ENCODE measurements at places on chromosomes 3 and 15.

- DNase-seq: no peak
These were observed 280.3 kb downstream of the XXYLT1 start for GRCh38 chr3:194990454-194991337.

DNA sequence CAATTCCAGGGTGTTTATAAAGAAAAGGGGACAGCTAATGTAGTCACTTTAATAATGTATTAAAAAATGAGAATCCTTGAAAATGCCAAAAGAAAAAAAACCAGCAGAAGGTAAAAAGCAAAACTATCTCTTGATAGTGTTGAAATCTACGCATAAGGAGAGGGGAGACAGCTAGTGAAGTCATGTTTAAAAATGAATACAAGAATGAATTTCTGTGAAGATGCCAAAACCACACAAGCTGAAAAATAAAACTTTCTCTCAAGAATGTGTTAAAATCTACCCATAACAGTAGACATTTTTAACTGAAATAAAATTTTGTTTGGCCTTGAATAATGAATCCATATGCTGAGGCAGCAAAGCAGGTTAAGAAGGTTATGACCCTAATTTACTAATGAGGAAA, 42.2 kb upstream of the TMEM108 start:
- no peak for DNase-seq

DNA sequence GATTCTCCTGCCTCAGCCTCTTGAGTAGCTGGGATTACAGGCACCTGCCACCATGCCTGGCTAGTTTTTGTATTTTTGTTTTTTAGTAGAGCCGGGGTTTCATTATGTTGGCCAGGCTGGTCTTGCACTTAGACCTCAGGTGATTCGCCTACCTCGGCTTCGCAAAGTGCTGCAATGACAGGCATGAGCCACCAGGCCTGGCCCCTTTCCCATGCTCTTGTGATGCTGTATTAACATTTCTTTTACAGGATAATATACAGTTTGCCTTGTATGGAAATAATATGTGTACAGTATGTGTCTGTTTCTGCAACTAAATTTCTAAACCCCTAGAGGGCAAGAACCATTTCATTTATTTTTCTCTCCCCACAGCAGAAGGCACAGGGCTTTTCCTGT, 37.8 kb downstream of the SCG5 start:
- DNase-seq: no peak

DNA sequence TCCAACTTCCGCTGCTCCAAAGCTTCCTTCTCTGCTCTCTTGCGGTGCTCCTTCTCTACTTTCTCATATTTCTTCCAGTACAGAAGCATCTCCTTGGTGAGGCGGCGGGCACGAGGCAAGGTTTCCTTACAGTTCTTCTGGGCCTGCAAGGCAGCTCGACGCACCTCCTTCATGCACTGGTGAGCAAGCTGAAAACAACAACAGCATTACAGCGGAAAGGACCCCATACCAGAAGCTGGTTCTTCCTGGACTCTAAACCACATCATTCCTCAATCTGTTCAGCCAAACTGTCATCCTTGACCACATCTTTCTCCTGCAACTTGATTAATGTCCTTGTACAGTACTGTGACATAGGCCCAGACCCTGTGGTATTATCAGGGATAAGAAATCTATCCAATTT, 36.4 kb downstream of the INO80 start:
- no peak for DNase-seq

GRCh38 chr3:52218026-52218425, 7.4 kb downstream of the TLR9 start:
- DNase-seq: no peak

GRCh38 chr3:143859465-143860203, 11.4 kb upstream of the SLC9A9 start:
- no peak for DNase-seq

GRCh38 chr3:107676469-107677309, 153.9 kb downstream of the BBX start:
- DNase-seq: no peak

DNA sequence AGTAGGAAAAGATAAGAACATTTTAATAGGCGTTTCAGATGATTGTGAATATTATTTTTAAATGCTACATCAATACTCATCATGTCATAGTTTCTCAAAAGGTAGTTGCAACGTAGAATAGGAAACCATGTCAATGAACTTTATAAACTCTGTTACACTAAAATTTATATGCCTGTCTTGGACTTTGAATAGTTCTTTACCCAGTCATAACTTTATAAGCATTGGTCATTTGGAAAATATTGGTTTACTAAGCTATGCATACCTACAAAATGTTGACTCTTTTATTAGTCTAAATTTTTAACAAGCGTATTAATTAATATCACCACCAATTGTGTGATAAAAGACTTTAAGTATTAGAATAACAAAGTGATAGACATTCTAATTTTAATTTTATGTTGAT, 293.5 kb downstream of the CGGBP1 start:
- DNase-seq: no peak

- no peak for DNase-seq
These were observed 1.6 kb downstream of the TPM1 start for GRCh38 chr15:63044077-63044644.

- DNase-seq: no peak
These were observed 106.7 kb downstream of the MYO5A start for GRCh38 chr15:52422001-52422400.

- no peak for DNase-seq
These were observed 83.5 kb upstream of the PRR20G start for GRCh38 chr3:127371334-127371733.

DNA sequence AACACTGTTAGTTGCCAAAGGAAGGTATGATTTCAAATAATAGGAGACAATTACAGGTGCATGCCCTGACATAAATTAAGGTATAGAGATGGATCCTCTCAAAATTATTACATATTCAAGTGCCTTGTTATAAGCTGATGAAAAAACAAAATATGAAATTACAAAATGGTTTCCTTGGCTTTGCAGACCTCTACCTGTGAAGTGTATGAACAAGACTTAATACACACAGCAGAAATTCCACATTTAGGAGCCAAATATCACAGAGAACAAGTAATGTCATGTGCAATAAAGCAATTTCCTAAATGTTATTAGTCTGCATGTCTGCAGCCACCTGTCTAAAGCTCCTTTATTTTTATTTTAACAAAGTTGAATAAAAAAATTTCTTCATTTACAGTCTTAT, 151.5 kb downstream of the ALCAM start:
- DNase-seq: no peak

GRCh38 chr15:49055630-49056029, 9.4 kb upstream of the SECISBP2L start:
- no peak for DNase-seq

DNA sequence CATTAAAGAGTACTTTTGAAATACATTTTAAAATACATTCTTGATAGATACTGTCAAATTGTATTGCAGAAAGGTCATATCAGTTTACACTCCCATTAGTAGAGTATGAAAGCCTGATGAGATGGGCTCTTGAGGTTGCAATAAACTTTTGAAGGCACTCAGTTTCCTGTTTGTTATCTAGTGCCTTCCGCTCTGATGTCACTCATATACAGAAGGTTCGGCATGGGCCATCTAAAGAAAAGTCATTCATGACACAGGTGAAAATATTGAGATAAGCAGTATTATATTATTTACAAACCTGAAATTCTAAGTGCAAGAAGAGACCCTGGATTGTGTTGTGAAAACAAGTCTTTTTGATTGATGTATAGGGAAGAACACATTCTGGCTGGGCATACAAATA, 36.5 kb upstream of the DENND4A start:
- no peak for DNase-seq

GRCh38 chr3:139309061-139309591, 34.7 kb upstream of the MRPS22 start:
- no peak for DNase-seq

- DNase-seq: no peak
These were observed 32.6 kb upstream of the NANOGP8 start for GRCh38 chr15:35117543-35118265.

GRCh38 chr3:56915966-56916586, 114.3 kb upstream of the ARHGEF3 start:
- DNase-seq: peak; percentile 58

DNA sequence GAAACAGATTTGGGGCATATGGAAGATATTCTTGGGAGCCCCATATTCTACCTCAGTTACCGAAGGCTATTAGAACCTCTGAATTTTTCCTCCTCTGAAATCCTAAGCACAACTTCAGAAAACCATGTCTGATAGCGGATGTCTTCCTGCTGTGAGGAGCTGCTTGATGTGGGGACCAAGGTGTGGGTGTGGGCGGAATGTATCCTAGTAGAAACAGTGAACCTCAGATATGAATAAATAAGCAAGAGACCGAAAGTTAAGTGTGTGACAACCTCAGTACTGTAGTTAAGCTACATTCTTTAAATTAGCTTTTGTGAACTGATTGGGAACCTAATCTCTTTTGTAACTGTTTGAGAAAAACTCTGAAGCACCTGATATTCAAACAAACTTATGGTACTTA, 46.9 kb downstream of the SENP2 start:
- DNase-seq: no peak

DNA sequence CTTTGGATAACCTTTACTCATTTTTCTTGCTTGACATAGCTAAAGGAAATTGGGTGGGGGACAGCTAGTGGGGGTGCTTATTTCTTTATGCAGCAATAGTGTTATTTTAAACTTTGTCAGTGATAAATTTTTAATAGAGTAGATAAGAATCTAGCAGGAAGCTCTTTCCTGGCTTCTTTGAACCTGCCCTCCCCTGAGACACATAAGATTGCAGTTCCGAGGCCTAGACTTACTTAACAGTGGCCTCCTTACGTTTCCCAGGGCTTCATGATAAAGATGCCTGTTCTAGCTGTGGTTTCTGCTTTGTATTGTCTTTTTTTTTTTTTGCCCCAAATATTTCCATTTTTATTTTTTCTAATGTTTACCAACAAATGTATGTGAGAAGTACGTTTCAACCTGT, 170.1 kb downstream of the VPS8 start:
- DNase-seq: no peak

All from activated T-cell treated with anti-CD3 and anti-CD28 coated beads for 1 hour (primary cell).